ENCODE measurements at places on chromosomes 2 and 18.

DNA sequence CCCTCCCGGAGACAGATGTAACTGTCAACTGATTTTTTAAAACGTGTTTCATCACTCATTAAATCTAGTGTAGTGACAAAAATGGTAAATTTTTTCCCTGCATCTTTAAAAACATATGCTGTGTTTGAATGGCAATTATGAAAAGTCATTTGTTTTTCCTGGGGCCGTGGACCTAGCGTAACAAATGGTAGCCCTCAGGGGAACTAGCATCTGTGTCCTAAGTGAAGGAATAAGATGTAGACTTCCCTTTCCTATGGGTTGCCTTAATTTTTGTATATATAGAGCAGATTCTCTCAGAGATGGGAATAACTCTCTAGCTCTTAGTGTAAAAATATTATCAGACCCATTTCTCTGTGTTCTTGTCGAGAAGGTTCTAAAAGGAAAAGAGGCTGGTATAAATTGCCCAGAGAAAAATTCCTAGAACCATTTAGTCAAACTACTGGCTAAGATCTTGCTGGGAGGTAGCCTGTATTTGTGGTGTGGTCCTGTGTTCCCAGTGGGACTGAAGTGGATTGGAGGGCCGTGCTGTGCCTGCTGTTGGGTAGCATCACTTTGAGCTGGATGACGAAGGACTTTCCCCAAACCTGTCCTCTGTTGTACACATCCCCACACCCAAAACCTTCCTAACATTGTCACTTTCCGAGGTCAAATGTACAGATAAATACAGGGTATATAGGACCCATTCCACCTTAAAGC, 85.8 kb downstream of the LIMS1 start:
- DNase-seq: no peak

DNA sequence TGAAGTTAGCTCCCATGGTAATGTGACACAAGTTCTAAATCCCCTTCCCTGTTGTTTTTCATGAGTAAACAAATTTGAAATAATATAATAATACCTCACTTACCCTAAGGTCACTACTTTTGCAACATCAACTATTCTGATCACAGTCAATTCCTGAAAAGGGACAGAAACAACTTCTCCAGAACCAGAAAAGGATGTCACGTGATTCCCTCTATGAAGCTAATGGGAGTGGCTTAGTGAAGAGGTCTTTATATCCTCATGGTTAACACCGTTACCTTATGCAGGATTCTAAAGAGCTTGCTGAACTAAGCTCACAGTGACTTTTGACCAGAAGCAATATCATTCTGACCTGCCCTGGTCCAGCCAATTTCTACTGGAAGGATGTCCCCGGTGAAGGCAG, 51.6 kb downstream of the DOCK10 start:
- no peak for DNase-seq

DNA sequence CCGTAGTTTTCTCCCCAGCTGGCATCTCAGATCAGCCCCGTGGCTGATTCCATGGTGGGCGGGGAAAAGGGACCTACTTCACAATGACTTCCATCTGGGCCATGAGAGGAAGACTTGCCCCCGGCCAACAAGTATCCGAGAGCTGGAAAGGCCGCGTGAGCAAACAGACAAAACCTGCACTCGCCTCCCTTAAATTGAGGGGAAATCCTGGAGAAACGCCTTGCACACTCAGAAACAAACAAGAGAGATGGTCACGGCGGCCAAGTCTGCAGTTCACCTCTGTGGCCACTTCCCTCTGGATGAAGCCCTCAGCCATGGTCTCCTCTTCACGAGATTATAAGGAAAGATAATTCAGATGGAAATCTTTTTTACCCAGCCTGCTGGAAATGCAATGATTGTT, 39.4 kb upstream of the TPO start:
- DNase-seq: no peak

- no peak for DNase-seq
Measured at GRCh38 chr2:11053546-11053945, 101.7 kb upstream of the SLC66A3 start.

DNA sequence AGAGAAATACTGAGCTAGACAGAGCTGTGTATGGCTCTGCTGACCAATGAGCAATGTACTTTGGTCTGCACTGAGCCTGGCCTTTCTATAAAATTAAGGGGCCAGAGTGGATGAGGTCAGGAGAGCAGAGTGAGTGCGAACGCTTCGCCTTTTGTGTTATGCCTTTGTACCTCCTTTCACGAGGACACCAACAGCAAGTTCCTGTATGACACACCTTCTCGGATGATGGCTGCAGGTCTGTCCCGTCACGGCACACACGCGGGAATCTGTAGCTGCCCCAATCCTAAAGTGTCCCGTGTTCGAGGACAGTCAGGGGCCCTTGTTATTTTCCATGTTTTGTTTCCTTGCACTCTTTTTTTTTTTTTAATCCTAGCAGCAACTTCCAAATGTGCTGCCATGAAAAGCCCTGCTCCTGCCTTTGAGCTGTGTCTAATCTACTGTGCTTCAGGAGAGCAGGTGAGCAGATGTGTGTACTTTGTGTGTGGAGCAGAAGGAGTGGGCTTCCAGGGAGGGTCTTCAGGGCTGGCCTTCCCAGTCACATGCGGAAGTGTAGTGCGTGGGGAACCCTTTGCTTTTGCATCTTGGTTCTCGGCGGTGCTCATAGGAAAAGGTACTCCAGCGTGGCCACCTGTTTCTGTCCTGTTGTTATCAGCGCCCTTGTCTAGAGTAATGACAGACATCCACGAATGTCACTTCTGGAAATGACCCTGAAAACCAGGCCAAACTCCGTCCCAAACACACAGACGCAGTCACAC, 213.2 kb downstream of the NDUFA10 start:
- no peak for DNase-seq

DNA sequence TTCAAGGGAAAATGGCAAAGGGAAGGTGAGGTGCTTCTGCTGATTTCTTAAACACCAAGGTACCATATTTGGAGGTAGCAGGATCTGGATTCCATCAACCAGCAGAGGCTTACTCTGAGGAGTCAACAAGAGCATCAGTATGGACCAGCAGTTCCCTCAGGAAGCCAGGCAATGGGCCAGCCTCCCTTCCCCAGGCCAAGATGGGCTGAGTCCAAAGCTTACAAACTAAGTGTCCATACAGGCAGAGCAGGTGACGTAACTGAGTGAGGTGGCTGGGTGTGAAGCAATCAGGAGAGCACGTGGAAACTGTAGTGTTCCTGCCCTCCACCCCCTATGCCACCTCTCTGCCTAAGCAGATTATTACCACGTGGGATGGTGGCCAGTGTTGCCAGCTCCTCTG, 134.2 kb upstream of the HNRNPA3 start:
- no peak for DNase-seq
